ENCODE measurements at places on chromosomes 2 and 18. TPM values are rescaled to one million over a fixed set of nuclear protein-coding genes. Genes with fewer than 3 reads are reported as not detected.

GRCh38 chr2:36530983-36531354, 67.0 kb downstream of the FEZ2 start:
- no peak for DNase-seq

DNA sequence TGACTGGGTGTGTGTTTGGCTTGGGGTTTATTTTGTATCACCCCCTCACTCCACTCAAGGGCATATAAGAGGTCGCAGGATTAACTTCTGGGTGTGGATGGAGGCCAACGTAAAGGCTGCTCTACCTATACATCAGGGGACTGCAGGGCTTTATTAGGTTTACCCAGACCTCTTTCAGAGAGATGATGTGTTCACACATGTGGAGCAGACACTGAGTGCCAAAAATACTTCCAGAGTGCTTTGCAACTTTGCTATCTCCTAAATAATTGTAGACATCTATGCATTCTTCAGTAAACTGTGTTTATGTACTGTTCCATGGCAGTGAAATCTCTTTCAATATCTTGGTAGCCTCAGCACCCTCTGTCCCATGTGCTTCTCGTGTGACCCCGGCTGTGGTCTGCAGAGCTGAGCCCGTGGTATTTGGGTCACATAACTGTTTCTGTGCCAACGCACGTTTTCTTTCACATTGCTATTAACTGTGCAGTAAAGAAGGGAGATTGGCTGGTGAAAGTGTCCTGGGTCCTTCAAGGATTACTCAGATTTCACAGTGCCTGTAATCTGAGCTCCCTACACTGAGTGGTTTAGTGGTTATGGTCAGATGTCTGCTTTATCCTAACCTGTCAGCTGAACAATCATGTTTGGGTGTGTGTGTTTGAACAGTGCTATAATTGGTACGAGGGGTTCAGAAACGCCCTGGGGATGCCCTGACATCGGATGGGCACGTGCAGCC, 208.1 kb downstream of the VAPA start:
- no peak for DNase-seq

DNA sequence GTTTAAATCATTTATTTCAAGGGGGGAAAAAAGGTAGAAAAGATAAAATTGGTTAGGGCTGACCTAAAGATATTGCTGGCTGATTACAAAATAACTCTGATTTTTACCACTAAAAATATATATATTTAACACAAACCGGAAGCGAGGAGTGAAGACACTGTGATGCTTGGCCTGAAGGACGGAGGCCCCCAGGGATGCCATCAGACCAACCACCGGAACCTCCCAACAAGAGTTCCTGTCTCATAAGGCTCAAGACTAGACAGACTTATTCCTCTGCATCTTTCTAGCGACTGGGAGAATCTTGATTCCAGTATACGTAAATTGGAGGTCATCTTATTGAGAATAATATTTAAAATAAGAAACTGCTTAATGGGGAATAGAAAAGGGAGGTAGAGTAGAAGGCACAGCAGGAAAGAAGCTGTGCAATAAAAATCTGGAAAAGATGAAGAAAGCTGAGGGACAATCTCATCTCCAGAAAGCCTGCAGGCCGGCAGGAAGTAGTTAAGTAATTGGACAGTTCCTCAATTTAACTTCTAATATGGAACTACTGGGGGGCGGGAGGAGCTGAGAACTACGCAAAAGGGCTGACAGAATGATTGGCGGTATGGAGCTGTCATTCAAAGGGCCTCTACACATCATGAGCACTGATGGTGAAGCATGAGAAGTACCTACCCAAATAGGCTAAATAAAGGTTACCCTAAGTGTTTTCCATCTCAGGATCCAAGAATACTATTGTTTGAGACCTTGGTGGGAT, 91.1 kb downstream of the DTNB start:
- DNase-seq: peak; percentile 64

DNA sequence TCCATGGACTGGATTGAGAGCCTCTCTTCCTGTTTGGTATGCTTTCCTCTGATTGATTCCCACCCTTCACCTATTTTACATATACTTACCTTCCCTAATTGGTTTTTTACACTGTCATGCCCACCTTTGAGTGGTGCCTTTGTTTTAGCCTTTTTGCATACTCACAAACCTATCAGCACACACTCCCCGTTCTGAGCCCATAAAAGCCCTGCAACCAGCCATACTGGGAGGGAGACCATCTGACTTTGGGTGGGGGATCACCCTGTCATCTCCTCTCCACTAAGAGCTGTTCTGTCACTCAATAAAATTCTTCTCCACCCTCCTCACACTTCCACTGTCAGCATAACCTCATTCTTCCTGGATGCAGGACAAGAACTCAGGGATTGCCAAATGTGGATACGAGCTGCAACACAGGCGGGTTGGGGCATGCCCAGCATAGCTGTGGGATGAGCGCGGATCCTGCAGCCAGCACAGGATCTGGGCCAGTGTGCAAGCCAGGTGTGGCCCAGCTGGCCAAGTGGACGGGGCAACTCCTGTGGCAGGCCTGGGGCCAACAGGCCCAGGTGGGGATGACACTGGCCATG, 9.4 kb upstream of the MOB1A start:
- DNase-seq: peak; percentile 64

DNA sequence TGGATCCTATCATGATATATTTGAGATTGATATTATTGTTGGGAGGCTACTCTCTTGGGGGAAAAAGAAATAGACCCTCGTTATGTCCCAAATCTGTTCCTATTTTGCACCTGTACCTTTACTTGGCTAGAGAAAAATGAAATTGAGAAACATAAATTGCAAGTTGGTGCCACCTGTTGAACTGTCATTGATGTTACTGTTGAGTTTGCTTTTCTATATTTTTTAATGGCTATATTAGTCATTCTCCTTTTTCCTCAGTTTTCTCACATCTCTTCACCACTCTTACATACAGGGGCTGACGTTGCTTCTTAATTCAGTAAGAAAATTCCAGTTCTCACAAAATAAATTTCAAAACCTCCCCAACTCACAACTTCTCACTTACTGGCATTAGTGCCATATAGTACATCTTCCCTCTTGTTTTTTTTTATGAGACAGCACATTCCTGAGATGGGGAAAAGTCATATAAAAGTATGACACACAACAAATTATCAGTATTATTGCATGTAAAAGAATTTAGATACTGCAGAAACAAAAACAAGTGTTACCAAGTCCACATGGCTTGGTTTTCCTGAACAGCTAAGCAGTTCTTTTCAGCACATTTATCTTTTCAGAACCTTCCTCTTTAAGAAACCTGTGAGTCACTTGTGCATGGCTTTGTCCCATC, 348.3 kb upstream of the DSEL start:
- no peak for DNase-seq

GRCh38 chr2:218859988-218860831, 605 bp downstream of the WNT6 start:
- DNase-seq: no peak

GRCh38 chr2:46495231-46496030, 16.1 kb downstream of the TMEM247 start:
- DNase-seq: no peak

DNA sequence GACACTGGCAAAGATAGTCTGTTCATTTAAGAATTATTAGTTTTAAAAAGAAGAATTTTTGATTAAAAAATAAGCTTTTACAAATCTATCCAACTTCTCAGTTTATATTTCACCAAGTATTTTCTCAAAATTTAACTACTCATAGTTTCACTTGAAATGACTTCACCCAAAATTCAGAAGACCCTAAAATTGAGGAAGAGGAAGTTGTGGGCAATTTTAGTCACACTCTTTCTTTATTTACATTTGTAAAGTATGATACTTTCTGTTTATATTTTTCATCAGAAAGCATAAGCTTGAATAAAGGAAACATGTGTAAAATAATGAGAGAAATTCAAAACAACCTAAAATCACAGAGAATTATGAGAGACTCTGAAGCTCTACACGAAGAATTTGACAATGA, 278.8 kb upstream of the MEIS1 start:
- peak; percentile 31 for DNase-seq

DNA sequence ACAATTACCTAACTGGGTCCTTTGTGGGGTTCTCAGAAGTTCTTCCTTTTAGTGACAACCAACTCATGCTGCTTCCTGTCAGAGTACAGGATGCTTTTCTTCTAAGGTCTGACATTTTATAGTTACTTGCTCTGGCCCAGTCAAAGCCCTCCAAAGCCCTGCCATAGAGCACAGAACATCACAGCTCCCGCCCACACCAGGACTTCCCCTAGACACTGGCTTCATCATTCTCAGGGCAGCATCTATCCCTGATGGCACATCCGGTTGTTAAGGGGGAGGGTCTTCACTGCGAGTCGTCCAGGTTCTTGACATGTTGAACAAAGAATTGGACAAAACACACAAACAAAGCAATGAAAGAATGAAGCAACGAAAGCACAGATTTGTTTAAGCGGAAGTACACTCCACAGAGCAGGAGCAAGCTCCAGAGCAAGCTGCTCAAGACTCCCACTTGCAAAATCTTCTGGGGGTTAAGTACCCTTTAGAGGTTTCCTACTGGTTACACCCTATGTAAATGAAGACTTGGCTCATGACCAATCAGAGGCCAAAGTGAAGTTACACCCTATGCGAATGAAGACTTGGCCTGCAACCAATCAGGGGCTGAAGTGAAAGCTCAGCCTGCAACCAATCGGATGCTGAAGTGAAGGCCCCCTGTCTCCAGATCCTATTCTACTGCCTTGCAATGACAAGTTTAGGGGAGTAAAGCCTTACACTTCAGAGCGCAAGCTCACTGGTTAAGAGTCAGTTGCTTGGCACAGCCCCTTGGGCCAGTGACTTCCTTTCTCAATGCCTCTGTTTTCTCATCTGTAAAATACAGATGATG, 79.0 kb downstream of the HDAC4 start:
- DNase-seq: peak; percentile 50

DNA sequence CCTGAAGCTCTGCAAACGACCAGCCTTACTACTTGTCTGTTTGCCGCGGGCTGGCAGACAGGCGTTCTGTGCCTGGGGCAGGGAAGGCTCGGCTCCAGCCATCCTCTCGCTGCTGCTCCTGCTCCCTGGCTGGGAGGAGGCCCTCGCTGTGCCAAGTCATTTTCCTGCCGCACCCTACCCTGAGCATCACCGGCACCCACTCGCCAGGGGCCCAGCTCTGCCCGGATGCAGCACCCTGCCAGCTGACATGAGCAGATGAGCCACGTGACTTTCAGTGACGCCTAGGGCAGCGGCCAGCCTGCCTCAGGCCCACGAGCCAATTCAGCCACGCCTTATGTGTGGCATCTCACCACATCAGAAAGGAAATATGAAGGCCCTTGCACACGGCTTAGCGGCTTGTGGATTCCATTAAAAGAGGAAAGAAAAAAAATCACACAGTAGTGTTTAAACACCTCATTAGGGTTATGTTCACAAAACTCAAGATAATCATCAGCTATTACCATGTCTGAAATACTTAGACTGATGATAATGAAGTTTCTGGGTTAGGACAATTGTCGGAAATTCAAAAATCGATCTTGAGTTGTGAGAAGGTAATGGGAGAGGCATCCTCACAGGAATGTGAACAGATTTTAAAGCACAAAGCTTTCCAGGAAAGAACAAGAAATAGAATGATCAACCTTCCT, 250.5 kb downstream of the TWIST2 start:
- DNase-seq: no peak

- DNase-seq: no peak
Measured at GRCh38 chr2:109256921-109257320, 127.9 kb downstream of the SH3RF3 start.

DNA sequence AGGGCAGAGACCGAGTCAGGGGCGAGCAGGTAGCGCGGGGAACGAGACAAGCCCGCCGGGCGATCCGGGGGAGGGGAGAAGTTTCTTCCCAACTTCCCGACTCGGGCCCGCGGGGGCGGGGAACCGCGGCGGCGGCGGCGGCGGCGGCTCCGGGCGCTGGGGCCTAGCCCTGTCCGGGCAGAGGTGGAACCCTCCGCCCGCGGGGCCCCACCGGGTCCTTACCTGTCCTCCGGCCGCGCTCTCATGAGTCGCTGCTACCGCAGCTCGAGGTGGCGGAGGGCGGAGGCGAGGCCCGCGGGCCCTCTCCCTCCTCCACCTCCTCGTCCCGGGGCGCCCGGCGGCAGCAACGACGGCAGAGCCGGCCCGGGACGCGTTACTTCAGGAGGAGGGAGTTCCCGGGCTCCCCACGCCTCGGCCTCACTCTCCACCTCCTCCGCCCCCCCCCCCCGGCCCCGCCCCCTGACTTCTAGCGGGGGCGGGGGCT, at the start of gene YES1:
YES1 (minus strand) TSS at position 351 of the 484 bp plus-strand sequence. CDS start 55,415 bp downstream, outside the sequence.
- DNase-seq: no peak

DNA sequence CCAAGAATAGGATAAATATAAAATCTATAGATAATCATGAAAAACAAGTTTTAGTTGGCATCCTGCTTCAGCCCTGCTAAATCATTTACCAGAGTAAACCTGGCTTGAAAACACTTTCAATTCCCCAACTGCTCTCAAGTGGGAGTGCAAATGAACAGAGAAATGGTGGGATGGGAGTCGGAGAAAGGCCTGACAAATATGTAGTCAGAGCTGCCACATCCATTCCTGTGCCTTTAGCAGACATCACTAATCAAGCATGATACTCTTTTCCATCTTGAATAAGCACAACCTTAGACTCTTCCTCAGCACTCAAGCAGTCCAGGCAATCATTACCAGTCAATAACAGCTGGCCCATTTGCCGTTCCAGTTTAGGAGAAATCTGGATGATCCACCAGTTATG, 101.3 kb downstream of the ANKRD44 start:
- no peak for DNase-seq

DNA sequence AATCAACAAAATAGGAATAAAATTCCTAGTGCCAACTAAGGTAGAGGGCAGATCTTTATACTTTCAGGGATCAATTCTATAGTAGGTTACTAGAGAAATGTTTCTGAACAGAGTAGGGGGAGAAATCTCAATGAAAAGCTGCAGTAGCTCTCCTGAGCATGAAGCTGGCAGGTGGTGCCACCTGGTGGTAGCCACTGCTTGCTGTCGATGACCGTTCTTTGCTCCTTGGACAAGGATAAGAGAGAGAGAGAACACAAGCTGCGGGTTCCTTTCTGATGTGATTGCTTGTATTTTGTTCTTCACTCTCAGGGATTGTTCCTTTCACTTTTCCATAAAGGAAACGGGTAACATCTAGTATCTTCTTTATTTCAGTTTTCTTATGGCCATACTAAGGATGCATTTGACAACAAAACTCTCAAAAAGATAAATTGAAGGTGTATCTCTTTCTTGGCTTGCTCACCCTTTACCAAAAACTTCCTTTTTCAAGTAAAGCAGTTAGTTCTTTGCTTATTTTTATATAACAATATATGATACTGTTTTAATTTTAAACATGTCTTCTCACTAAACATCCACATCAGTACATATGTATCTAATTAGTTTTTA, 18.6 kb upstream of the MRPL19 start:
- DNase-seq: peak; percentile 90

The TMEM247 gene
- not detected for total RNA-seq

The NOL4 gene
- total RNA-seq: 18.5 TPM

The CFAP221 gene
- total RNA-seq: 0.72 TPM

The AGXT gene
- not detected for total RNA-seq

The C2orf80 gene
- total RNA-seq: not detected
